Skeletal muscle cell (primary cell): ENCODE measurements at places on chromosomes 3 and 15.

DNA sequence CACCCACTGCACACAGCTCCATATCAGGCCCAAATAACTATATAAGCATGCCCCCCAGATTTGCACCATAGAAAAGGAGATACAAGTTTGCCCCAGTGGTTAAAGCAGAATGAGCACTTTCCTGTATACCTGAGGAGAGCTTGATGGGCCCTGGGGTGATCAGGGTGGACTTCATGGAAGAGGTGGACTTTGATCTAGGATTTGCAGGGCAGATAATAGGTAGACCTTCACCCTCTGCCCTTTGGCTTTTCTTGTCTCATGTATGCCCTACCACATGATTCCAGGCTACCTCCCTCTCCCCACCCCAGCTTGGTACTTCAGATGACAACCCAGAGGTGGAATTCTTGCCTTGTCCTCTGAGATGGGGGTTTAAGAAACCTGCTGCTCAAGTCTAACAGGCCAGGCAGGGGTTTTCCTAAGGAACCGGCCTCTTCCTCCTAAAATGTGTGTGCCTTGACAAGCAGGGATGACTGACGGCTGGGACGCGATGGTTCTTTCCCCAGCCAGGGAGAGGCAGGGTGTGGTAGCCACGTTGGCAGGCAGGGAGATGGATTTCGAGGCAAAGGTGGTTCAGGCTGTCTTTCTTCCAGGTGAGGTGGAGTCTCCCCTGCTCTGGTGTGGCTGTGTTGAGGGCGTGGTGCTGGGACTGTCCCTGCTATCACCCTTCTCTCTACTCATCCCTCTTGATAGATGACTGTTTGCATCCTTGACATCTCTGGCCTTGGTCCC is 6.6 kb upstream of the RHCG start:
- DNase-seq: no peak

- DNase-seq: peak; percentile 35
These were observed 1.9 kb downstream of the CHST2 start for GRCh38 chr3:143121241-143122088.

- peak; percentile 94 for DNase-seq
These were observed 5.5 kb downstream of the BCL6 start for GRCh38 chr3:187739561-187740332.

DNA sequence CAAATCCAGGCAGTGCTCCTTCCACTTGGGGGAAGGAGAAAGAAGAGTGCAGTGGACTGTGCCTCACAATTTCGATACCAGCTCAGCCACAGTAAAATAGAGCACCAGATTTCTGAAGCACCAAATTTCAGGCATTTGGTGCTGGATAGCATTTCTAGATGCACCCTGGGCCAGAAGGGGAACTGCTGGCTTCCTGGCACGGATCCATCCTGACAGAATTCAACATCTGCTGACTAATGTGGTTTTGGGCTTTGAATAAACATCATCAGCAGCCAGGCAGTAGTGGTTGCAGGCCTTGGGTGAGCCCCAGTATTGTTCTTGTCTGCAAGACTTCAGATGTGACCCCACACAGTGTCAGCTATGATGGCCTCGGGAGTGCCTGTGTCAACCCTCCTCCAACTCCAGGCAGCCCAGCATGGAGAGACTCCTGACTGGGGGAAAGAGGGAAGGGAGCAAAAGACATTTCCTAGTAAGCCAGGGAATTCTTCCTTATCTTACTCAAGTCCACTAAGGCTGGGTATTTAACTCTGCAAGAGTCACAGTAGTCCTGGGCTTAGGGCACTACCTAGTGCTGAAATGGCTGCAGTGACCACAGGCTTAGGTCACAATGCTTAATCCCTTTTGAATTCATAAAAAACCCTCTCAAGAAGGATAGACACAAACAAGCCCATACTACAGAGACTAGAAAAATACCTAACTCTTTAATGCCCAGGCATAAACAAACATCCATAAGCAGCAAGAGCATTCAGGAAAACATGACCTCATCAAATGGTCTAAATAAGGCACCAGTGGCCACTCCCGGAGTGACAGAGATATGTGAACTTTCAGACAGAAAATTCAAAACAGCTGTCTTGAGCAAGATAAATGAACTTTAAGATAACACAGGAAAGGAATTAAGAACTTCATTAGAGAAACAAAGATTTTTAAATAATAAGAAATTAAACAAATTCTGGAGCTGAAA is 74.7 kb downstream of the SPATA16 start:
- DNase-seq: peak; percentile 23

GRCh38 chr3:141796889-141797781 is 33.9 kb downstream of the GRK7 start:
- DNase-seq: peak; percentile 34

GRCh38 chr15:101641894-101642293 is 10.3 kb downstream of the TM2D3 start:
- no peak for DNase-seq
